ENCODE measurements at places on chromosomes 2 and 18.

- no peak for DNase-seq
Observed at GRCh38 chr2:152568531-152568930, 148.7 kb downstream of the PRPF40A start.

- no peak for DNase-seq
Observed at GRCh38 chr18:69956057-69956456, 8.4 kb upstream of the CD226 start.

GRCh38 chr2:160096409-160096808 lies 34.0 kb upstream of the PLA2R1 start:
- no peak for DNase-seq

DNA sequence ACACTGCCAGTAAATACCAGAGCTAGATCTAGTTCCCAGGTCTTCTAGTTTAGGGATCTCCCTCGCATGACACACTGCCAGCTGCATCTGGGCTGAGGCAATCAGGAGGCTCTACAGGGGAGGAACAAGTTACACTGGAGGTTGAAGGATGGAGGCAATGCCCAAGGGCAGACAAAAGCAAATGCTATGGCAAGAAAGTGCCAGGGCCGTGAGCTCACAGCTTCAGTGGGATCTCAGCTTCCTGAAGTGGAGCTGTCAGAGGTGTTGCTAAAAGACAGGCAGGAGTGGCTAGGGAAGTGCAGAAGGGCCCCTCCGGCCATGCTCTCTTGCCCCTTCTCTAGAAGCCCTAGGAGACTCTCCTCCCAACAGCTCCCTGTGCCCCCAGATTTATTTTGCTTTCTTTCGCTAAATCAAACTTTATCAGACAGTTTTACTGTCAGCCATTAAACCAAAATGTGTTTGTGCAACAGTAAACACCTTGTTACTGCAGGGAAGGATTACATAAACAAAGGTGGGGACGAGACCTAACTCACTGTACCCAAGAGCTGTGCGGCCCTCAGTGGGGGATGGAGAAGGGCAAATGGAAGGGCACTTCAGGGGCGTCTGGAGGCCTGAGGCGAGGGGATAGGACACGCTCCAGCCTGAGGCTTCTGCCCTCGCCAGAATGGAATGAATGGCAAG lies 39.4 kb upstream of the PKDCC start:
- DNase-seq, result no peak

GRCh38 chr2:239375278-239376061 lies 25.4 kb downstream of the HDAC4 start:
- DNase-seq, result no peak

DNA sequence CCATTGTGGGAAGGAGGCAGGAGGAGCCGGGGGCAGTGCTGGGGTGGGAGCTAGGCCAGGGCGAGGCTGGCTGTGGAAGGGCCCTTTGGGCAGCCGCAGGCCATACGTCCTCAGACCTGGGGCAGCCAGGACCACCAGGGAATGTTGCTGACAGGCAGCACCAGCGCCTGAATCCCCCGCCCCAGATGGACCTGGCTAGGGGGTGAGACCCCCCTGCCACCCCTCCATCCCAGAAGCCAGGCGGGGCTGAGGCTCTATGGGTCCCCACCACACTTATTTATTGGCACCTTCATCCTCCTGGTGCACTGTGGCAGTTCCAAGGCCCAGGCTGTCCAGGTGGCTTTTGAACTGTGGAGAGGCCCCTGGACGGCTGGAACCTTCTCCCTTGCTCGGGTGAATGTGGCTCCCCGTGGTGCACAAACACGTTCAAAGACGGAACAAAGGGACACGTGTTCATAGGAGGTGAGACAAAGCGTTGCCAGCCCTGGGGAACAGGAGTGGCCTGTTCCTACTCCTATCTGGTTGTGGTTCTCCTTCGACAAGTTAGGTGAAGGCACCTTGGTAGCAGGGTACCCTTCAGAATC lies 35.1 kb downstream of the RAMP1 start:
- no peak for DNase-seq

GRCh38 chr2:152037743-152038435 lies 61.0 kb downstream of the CACNB4 start:
- no peak for DNase-seq

- no peak for DNase-seq
Observed at GRCh38 chr2:66775730-66776422, 341.0 kb downstream of the MEIS1 start.

- no peak for DNase-seq
Observed at GRCh38 chr2:1609485-1610095, 134.7 kb downstream of the PXDN start.

DNA sequence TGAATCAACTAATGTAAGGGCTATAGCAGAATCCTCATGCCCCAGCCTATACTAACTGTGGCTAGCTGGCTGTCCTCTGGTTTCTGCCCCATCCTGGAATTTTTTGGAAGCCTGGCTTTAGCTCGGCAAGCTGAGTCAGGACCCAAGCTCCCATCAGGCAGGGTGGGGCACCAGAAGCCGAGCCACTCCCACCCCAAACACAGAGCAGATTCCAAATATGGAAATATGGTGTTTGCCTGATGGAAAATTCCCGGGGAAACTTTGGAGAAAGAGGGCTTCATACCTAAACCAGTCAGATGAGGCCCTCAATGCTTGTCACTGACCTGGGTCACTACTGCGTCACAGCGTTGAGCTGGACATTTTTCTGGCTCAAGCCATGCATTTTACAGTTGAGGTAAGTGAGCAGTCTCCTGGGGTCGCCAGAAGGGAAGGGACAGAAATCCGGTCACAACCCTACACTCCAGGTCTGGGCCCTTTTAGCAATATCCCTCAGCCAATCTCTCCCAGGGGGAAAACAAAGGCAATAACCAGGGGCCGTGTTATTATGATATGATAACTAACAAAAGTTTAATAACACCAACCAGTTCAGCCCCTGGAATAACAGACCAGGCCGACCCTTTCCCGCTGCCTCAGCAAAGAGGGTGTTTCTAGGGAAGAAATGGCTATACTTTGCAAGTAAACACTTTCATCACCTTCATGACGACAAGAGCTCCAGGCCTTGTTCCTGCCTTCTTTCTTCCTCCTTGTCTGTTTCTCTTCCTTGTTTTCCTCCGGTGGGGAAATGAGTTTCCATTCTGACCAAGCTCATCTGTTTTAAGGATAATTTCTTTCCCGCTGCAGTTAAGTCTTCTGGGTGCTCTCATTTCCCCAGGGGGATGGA lies 37.7 kb downstream of the PSD4 start:
- DNase-seq, result no peak

DNA sequence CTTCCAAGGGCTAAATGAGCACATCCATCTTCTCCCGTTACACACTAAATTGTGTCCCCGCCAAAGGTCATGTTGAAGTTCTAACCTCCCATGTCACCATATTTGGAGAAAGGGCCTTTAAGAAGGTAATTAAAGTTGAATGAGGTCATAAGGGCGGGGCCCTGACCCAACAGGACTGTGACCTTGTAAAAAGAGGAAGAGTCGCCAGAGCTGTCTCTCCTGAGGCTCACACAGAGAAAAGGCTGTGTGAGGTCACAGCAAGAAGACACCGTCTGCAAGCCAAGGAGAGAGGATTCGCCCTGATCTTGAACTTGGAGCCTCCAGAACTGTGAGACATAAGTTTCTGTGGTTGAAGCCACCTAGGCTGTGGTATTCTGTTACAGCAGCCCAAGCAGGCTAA lies 24.1 kb downstream of the TRABD2A start:
- DNase-seq, result peak; percentile 42

DNA sequence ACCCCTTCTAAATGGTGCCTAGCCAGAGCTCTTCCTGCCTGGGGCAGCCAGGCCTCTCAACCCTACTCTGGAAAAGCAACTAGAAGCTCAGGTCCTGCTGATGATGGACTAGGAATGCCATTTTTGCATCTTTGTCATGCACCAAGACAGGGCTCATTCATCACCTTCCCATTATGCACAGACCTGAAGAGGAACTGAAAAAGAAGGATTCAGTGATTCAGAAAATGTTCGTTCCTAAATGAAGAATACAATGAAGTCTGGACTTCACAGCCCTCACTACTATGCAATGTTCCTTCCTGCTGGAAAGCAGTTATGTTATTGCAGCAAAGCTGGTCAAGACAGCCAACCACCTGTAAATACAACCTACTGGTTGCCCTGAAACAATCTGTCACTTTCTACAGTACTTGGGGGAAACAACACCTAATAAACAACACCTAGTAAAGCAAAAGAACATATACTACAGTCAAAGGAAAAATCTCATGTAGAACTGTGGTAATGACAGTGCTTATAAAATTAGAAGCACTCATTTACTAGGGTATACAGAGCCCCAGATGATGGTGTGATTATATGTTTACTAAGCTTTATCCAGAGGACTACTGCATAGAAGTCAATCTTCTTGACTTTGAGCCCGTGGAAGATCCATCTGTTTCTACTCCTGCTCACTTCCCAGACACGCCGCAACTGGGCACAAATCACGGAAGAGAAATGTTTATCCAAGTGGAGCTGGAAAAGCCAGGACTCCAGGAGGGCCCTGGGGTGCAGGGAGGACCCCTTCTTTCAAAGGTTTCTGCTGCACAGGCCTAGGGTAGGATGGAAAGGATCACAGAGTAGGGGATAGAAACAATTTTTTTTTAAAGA lies 103.1 kb upstream of the THOC1 start:
- DNase-seq, result no peak

GRCh38 chr2:29562896-29563295 lies 358.5 kb downstream of the ALK start:
- DNase-seq, result no peak

GRCh38 chr2:239388236-239389151 lies 12.3 kb downstream of the HDAC4 start:
- no peak for DNase-seq

GRCh38 chr2:240972636-240973521 lies 25.5 kb upstream of the SNED1 start:
- DNase-seq, result no peak

DNA sequence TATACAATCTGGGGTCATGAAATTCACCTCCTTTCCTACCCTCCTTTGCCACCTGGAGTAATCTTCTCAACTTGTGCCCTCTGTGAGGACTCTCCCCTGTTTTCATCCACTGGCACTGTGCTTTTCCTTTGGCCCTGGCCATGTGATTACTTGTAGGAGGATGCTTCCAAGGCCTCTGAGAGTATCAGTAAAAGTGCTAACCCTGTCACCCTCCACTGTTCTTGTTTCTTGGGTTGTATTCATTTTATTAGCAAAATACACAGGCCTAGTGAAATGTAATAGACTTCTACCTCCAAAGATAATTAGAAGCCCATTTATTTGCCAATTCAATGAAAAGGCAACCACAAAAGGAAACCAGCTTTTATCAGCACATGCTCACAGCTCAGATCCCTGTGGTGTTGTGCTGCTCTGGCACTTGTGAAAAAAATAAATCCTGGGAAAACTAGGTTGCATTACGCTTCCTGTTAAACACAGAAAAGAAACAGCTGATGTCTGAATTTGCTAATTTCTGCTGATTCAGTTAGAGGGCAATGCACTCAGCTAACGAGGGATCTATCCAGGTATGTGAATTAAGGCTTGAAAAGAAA lies 357.5 kb upstream of the ETAA1 start:
- DNase-seq, result no peak

- DNase-seq, result no peak
Observed at GRCh38 chr2:169118060-169118459, 48.7 kb downstream of the DHRS9 start.

GRCh38 chr2:148253685-148254084 lies 232.8 kb downstream of the MBD5 start:
- DNase-seq, result no peak

- DNase-seq, result no peak
Observed at GRCh38 chr2:694906-695510, 17.8 kb upstream of the TMEM18 start.

- no peak for DNase-seq
Observed at GRCh38 chr2:196162586-196163175, 8.7 kb downstream of the STK17B start.

GRCh38 chr2:102892698-102893310 lies 131.0 kb downstream of the TMEM182 start:
- DNase-seq, result no peak

DNA sequence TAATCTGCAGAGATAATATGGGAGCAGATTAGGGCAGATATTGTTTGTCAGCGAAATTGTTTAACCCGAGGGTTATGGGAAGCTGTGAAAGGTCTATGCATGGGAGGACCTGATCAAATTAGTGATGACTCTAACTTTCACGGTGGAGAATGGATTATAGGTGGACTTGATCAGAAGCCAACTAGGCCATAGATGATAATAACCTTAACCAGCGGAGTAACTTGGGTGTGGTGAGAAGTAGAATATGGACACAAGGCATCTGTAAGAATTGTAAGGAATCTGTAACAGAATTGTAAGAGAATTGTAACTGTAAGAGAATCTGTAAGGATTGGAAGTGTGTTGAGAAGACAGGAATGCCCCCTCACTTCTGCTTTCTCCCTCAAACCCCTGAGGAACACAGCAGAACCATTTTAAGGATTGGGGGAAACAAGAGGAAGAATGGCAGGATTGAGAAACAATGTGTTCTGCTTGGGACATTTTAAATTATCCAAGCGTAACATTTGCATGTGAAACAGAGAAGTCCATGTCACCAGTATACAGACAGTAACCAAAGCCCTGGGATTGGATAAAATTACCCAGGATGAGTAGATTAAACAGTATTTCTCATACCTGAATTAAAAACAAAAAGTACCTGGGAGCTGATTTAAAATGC lies 14.9 kb upstream of the SLC39A10 start:
- DNase-seq, result no peak

GRCh38 chr2:164657129-164657528 lies 35.8 kb upstream of the GRB14 start:
- DNase-seq, result no peak

- DNase-seq, result no peak
Observed at GRCh38 chr2:30716123-30716900, 90.9 kb downstream of the CAPN13 start.

GRCh38 chr2:240143801-240144648 lies 3.6 kb upstream of the OTOS start:
- peak; percentile 68 for DNase-seq

- no peak for DNase-seq
Observed at GRCh38 chr2:120344976-120345581, 857 bp upstream of the INHBB start.

- no peak for DNase-seq
Observed at GRCh38 chr2:128664499-128664971, 345.9 kb upstream of the HS6ST1 start.

DNA sequence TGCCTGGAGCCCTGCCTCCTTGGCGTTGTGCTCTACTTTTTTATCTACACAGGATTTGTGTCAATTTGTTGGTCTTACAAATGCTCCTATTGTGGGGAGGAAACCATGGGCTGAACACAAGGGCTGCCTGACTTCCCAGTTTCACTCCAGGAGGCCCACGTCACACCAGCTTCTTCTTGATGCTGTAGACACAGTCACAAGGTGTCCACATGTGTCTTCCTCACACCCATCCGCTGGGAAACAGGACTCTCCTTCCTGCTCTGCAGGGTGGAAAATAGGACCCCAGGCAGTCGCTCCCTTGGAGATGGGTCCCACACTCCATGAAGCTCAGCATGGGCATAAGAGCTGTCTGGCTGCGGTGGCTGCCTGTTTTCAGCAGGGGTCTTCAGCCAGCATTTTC lies 468.2 kb downstream of the EPHA4 start:
- no peak for DNase-seq

- DNase-seq, result peak; percentile 6
Observed at GRCh38 chr2:202965810-202966460, 48.7 kb upstream of the NBEAL1 start.

DNA sequence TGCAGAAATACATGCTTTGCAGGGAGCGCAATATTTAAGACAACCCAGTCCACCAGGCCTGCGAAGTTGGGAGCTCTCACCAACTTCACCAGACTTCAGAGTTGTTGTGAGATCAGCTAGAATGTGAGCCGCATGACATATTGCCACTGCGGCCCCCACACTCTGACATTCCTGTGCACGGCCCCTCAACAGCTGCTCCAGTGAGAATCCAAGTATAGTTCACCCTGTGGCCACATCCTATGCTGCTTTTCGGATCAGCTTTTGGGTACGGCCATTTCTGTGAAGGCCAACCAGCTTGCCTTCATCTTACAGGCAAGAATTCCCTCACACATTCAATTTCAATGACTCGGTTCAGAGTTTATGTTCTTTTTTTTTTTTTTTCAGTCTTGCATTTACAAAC lies 177.8 kb downstream of the SOX11 start:
- DNase-seq, result no peak

All from activated T-cell treated with anti-CD3 and anti-CD28 coated beads for 24 hours (primary cell).